ENCODE measurements at places on chromosomes 6 and 20. TPM values are rescaled to one million over a fixed set of nuclear protein-coding genes. Genes with fewer than 3 reads are reported as not detected.

GRCh38 chr6:50711686-50712085 lies 1.6 kb upstream of the TFAP2D start:
- H3K27ac ChIP-seq: no peak overlapping the region
- H3K4me1 ChIP-seq: no peaks in the 10 kb centered on the region
- peaks cover 98% of the 10 kb centered on the region for H3K27me3 ChIP-seq
- no peak overlapping the region for H3K4me3 ChIP-seq
- no peak for DNase-seq

- H3K36me3 ChIP-seq: no peaks in the 10 kb centered on the region
- H3K27me3 ChIP-seq: no peaks in the 10 kb centered on the region
- peak; percentile 70 for DNase-seq
- H3K27ac ChIP-seq: peak overlapping the region; percentile 91
- peaks cover 22% of the 10 kb centered on the region for H3K4me1 ChIP-seq
Measured at GRCh38 chr6:17705428-17705777, 1.3 kb downstream of the NUP153 start.

DNA sequence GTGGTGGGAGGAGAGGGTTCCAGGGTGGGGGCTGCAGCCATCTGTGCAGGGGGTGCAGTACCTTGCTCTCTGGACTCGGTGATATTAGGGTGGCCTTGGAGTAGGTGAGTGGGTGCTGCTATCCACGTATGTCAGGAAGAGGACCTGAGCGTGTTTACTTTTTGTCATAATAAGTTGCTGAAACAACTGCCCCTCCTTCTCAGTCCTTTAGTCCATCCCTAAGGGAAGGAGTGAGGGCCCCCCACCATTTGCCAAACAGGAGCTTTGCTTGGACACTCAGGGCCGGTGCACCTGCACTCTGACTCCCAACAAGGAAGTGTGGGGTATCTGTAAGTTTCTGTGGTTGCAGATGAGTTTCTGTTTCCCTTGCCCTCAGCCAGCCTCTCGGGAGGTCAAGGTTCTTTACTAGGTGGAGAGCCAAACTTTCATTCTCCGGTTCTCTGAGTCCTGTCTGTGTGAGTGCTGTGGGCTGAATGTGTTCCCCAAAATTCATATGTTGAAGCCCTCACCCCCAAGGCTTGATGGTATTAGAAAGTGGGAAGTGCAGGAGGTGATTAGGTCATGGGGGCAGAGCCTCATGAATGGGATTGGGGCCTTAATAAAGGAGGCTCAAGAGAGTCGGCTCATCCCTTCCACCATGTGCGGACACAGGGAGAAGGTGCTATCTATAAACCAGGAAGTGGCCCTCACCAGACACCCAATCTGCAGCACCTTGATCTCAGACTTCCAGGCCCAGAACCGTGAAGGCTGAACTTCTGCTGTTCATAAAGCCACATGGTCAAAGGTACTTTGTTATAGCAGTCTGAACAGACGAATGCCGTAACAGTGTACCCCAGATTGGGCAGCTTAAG lies 19.6 kb upstream of the CCR6 start:
- H3K36me3 ChIP-seq: no peaks in the 10 kb centered on the region
- peaks cover 27% of the 10 kb centered on the region for H3K27me3 ChIP-seq

XKR7 gene
- total RNA-seq: not detected

BPIFB2 gene
- not detected for total RNA-seq
